ENCODE measurements at places on chromosomes 4 and X. TPM values are rescaled to one million over a fixed set of nuclear protein-coding genes. Genes with fewer than 3 reads are reported as not detected.
A peak's percentile ranks its signal among the peaks of the same experiment; 100 is the strongest.

Gene MAOA
- total RNA-seq, result 166 TPM

Gene CXCL11
- total RNA-seq, result not detected

Gene IL13RA2
- total RNA-seq, result not detected

Gene PNMA6E
- total RNA-seq, result not detected

Gene PCYT1B
- total RNA-seq, result 0.64 TPM

Gene DOK7
- total RNA-seq, result 11.2 TPM

DNA sequence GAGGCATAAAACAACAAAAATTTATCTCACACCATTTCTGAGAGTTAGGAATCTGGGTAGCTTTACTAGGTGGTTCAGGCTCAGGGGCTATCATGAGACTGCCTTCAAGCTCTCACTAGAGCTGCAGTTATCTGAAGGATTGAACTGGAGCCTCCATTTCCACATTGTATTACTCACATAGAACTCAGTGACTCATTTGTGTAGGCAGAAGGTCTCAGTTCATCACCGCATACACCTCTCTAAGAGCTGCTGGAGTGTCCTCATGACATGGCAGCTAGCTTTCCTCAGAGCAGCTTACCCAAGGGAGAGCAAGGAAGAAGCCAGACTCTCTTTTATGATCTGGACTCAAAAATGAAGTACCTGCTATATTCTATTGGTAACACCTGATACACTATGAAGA is 389.2 kb downstream of the IQCM start:
- H3K27me3 ChIP-seq, result no peaks in the 10 kb centered on the region
- DNase-seq, result no peak
- no peak overlapping the region for H3K27ac ChIP-seq
- no peak overlapping the region for H3K4me3 ChIP-seq
- no peaks in the 10 kb centered on the region for H3K4me1 ChIP-seq
- no peaks in the 10 kb centered on the region for H3K36me3 ChIP-seq

GRCh38 chr4:97396097-97396496 is 747.2 kb downstream of the STPG2 start:
- no peaks in the 10 kb centered on the region for H3K27me3 ChIP-seq
- no peak overlapping the region for H3K4me3 ChIP-seq
- no peaks in the 10 kb centered on the region for H3K4me1 ChIP-seq
- no peak overlapping the region for H3K27ac ChIP-seq
- H3K36me3 ChIP-seq, result no peaks in the 10 kb centered on the region

DNA sequence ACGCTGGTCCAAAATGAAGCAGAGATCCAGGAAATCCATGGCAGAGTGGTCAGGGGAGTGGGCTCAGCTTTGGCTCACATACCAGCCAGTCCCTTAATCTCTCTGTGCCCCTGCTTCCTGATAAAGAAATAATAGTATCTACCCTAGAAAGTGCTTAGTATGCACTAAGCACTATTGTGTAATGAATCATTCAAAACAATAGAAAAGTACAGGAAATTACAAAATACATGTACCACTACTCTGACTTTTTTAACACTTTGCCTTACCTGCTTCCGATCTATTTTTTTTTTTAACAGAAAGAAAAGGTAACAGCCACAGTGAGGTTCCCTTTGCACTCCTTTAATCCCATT is 49.9 kb downstream of the TBC1D9 start:
- no peaks in the 10 kb centered on the region for H3K27me3 ChIP-seq
- no peak overlapping the region for H3K4me3 ChIP-seq
- H3K27ac ChIP-seq, result no peak overlapping the region
- no peak for DNase-seq
- no peaks in the 10 kb centered on the region for H3K36me3 ChIP-seq

GRCh38 chr4:117328333-117328732 is 243.0 kb upstream of the TRAM1L1 start:
- no peak overlapping the region for H3K27ac ChIP-seq
- no peak for DNase-seq
- no peaks in the 10 kb centered on the region for H3K27me3 ChIP-seq
- H3K4me3 ChIP-seq, result no peak overlapping the region
- no peaks in the 10 kb centered on the region for H3K36me3 ChIP-seq
- H3K4me1 ChIP-seq, result no peaks in the 10 kb centered on the region

- H3K27ac ChIP-seq, result no peak overlapping the region
- H3K4me3 ChIP-seq, result no peak overlapping the region
Observed at GRCh38 chr4:25890571-25891485, 23.2 kb upstream of the SMIM20 start.

DNA sequence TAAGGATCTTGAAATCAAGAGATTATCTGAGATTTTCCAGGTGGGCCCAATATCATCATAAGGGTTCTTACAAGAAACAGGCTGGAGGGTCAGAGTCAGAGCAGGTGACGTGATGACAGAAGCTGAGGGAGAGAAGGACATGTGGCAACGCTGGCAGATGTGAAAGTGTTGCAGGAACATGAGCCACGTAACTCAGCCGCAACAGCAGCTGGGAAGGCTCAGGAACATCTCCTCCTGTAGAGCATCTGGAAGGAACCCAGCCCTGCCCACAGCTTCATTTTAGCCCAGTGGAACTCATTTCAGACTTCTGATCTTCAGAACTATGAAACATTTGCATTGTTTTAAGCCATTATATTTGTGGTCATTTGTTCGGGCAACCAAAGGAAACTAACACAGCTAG is 156.3 kb upstream of the VEGFC start:
- H3K4me1 ChIP-seq, result no peaks in the 10 kb centered on the region
- H3K36me3 ChIP-seq, result no peaks in the 10 kb centered on the region
- no peak overlapping the region for H3K27ac ChIP-seq
- DNase-seq, result no peak
- H3K4me3 ChIP-seq, result no peak overlapping the region

DNA sequence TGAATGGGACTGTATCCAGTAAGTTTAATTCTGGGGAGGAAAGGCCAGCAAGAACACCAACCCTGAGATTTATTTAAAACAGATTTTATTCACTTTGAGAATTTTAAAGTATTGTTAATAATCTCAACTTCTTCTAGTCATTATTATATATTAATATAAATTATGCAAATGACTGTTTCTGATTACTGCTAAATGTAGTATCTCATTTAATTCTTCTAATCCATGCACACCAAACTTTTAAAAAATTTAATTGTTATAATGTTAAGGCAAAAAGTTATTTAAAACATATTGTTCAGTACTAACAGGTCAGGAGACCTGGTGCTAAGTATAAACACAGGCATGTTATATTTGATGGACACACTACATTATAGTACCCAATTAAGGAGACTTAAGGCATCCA is 8.1 kb downstream of the RLIM start:
- peaks cover 6% of the 10 kb centered on the region for H3K4me1 ChIP-seq
- H3K27ac ChIP-seq, result no peak overlapping the region
- DNase-seq, result no peak

- H3K27ac ChIP-seq, result no peak overlapping the region
- H3K27me3 ChIP-seq, result no peaks in the 10 kb centered on the region
- H3K4me3 ChIP-seq, result no peak overlapping the region
- DNase-seq, result no peak
- H3K4me1 ChIP-seq, result no peaks in the 10 kb centered on the region
- H3K36me3 ChIP-seq, result no peaks in the 10 kb centered on the region
Observed at GRCh38 chr4:46586566-46586965, 196.6 kb upstream of the GABRA2 start.

DNA sequence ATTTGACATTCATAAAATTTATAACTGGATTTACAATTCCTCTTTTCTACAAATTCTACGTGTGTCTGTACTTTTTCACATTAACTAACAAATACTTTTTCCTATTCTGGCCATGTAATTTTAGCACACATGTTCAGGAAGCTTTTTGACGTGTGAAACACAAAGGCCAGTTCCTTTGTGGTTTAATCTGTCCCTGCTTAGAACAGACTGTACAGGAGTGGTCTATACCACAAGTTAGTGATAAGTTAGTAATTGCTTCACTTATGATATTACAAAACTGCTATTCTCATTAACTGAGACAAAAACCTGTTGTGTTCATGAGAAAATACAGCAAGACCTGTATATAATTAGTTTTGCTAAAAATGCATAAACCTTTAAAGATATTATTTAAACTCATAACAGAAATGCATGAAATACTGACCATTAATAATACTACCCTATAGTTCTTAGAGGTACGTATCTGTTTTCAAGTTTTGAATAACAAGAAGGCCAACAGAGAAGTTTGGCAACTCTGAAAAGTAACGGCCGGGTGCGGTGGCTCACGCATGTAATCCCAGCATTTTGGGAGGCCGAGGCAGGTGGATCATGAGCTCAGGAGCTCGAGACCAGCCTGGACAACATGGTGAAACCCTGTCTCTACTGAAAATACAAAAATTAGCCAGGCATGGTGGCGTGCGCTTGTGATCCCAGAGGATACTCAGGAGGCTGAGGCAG is 13.7 kb upstream of the AREG start:
- no peak overlapping the region for H3K27ac ChIP-seq
- no peaks in the 10 kb centered on the region for H3K36me3 ChIP-seq
- H3K4me1 ChIP-seq, result no peaks in the 10 kb centered on the region
- H3K4me3 ChIP-seq, result no peak overlapping the region

DNA sequence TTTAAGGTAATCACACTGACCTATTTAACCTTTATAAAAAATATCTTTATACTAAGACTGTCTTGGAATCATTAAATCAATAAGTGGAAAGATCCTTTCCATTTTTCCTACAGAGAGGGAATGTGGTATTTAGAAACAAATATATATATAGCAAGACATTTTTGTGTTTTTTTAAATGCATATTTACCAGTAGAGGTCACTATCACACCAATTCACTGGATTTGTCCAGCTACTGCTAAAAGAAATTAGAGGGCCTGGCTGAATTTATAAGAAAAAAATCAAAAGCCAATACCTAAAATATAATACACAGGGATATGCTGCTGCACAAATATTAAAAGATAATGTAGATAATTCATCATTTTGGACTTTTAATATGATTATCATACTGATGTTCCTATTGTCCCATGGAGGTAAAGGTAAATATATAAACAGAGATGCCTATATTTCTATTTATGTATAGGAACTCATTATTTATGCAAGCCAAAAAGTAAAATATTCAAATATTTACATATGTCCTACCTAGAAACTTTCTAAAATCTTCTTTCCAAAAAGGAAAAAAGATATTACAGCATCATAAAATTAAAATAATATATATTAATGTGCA is 69.5 kb downstream of the PDE5A start:
- H3K36me3 ChIP-seq, result no peaks in the 10 kb centered on the region
- no peaks in the 10 kb centered on the region for H3K4me1 ChIP-seq
- no peak for DNase-seq
- H3K27me3 ChIP-seq, result no peaks in the 10 kb centered on the region
- no peak overlapping the region for H3K4me3 ChIP-seq

DNA sequence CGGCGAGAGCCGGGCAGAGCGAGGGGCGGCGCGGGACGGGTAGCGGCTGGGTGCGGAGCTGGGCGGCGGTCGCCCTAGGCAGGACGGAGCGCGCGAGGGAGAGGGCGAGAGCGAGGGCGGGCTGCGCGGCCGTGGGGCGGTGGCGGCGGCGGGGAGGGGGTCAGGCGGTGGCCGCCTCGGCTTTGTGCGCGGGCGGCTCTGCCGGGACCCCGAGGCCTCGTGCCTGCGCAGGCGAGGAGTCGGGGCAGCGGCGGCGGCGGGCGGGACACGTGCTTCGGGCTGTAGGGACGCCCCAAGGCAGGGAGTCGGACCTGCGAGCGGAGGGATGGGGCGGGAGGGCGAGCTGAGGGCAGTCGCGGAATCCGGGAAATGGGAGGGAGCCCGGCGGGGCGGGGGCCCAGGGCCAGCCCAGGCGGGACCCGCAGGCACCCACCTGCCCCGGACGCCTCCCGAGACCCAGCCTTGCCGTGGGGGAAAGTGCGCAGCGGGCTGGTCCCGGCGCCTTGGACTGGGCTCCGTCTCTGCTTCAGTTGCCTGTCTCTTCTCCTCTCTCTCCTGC is 465 bp downstream of the BMPR1B start:
- peak overlapping the region; percentile 34 for H3K27ac ChIP-seq
- peak overlapping the region; percentile 73 for H3K4me3 ChIP-seq
- peaks cover 25% of the 10 kb centered on the region for H3K27me3 ChIP-seq
- H3K36me3 ChIP-seq, result no peaks in the 10 kb centered on the region

- H3K36me3 ChIP-seq, result no peaks in the 10 kb centered on the region
- DNase-seq, result no peak
Observed at GRCh38 chr4:185885075-185885474, 73.1 kb upstream of the SORBS2 start.

- H3K4me3 ChIP-seq, result no peak overlapping the region
- H3K36me3 ChIP-seq, result no peaks in the 10 kb centered on the region
- no peaks in the 10 kb centered on the region for H3K4me1 ChIP-seq
- no peaks in the 10 kb centered on the region for H3K27me3 ChIP-seq
Observed at GRCh38 chr4:93433840-93434239, 394.7 kb upstream of the ATOH1 start.

DNA sequence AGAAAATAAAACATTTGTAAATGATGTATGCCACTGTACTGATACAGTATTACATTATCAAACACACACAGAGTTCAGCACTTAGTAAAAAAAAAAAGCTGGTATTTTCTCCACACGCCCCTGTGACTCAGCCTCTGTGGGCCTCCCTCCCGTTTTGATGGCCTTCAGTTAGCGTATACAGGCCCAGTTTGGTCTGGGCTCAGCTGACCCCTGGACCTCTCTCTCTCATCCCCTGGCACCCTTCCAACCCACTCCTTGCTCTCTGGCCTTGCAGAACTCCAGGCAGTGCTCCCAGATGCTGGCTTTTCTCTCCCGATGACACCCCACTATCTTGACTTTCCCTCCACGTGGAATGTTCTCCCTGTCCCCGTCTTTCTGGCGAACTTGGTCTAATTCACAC is 89.0 kb upstream of the LIMCH1 start:
- no peaks in the 10 kb centered on the region for H3K4me1 ChIP-seq
- H3K27ac ChIP-seq, result no peak overlapping the region
- no peak overlapping the region for H3K4me3 ChIP-seq
- no peak for DNase-seq
- no peaks in the 10 kb centered on the region for H3K36me3 ChIP-seq

- H3K36me3 ChIP-seq, result no peaks in the 10 kb centered on the region
- H3K4me1 ChIP-seq, result no peaks in the 10 kb centered on the region
- no peak overlapping the region for H3K27ac ChIP-seq
- DNase-seq, result no peak
Observed at GRCh38 chrX:50407976-50408375, 62.6 kb downstream of the DGKK start.

DNA sequence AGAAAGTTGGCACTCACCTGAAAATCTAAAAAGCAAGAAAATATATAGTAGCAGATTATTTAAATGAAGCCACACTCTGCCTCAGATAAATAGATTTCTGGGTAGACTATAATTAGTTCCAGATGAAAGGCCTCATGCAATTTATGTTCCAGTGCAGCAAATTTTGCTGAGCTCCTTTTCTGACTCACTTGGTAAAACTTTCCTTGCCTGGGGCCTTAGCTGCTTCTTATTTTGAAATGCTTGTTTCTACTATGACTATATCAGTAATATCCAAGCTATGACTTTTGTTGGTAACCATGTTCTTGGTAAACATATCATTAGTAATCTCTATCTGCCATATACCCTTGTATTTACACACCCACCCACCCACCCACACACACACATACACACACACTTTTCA is 961.8 kb downstream of the SH3BGRL start:
- H3K27me3 ChIP-seq, result no peaks in the 10 kb centered on the region
- no peak overlapping the region for H3K4me3 ChIP-seq
- no peaks in the 10 kb centered on the region for H3K36me3 ChIP-seq
- no peak overlapping the region for H3K27ac ChIP-seq

Data from suprapubic skin (tissue), 4 donors.